ENCODE measurements at places on chromosomes 1 and 21. TPM values are rescaled to one million over a fixed set of nuclear protein-coding genes. Genes with fewer than 3 reads are reported as not detected.
A peak's percentile ranks its signal among the peaks of the same experiment; 100 is the strongest.

Gene SH2D1B
- total RNA-seq, result not detected

Gene OR2T29
- not detected for total RNA-seq

Gene SPOCD1
- total RNA-seq, result 0.47 TPM

Gene KCNJ9
- total RNA-seq, result 0.07 TPM

Gene RIPPLY3
- total RNA-seq, result not detected

Gene S100A6
- 2,571 TPM for total RNA-seq

Gene FCRL6
- not detected for total RNA-seq

Gene CYP2J2
- 0.42 TPM for total RNA-seq

Gene XCL2
- not detected for total RNA-seq

DNA sequence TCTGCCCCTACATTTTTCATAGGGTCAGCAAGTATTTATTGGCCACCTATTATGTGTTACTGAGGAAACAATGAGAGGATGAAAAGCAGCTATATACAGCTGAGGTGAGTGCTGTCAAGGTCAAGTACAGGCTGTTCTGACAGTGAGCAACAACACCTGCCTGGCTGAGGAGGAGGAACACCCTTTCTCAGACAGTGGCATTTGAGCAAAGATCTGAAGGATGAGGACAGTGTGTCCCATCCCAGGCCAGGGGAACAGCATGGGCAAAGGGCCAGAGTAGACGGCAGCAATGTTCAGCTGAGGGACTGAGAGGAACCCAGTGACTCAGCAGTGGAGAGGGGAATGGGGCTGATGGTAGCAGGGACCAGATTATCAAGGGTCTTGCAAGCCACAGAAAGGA, 101.0 kb downstream of the ELAVL4 start:
- no peak for DNase-seq

- no peak for DNase-seq
These were observed 36.6 kb upstream of the ACTA1 start for GRCh38 chr1:229470406-229471043.

DNA sequence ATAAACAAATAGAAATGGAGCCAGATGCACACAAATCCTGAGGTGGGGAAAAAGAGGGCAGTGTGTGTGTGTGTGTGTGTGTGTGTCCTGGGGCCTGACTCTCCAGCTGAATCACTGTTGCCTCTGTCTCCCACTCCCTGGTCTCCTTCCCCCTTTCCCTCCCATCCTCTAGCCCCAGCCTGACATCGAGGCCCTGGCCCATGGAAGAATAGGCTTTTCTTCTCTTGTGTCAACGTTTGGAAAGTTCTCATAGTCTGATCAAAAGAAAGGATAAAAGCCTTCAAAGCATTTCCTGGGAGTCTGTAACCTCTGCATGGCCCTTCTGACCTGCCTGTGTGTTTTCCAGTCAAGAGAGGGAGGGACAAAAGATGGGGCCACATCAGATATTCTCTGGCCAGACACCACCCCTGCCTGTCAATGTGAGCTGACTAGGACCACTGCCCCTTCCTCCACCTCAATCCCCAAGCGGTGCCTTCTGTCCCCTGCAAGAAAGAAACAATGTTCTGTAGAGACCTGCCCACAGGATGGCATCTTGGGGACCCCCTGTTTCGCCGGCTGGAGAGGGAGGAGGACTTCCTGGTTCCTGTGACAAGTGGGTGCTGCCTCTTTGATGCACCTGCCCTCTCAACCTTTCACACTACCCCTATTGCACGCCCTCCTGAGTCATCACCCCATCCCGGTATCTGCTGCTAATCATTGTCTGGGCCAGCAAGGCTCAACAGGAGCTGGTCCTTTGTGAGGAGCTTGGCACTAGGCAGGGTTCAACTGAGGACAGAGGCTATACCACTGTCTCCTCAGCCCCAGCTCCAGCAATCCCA, 16.2 kb downstream of the KCNJ10 start:
- DNase-seq, result no peak

GRCh38 chr21:23986987-23987386, 1620.3 kb downstream of the MRPL39 start:
- DNase-seq, result no peak

DNA sequence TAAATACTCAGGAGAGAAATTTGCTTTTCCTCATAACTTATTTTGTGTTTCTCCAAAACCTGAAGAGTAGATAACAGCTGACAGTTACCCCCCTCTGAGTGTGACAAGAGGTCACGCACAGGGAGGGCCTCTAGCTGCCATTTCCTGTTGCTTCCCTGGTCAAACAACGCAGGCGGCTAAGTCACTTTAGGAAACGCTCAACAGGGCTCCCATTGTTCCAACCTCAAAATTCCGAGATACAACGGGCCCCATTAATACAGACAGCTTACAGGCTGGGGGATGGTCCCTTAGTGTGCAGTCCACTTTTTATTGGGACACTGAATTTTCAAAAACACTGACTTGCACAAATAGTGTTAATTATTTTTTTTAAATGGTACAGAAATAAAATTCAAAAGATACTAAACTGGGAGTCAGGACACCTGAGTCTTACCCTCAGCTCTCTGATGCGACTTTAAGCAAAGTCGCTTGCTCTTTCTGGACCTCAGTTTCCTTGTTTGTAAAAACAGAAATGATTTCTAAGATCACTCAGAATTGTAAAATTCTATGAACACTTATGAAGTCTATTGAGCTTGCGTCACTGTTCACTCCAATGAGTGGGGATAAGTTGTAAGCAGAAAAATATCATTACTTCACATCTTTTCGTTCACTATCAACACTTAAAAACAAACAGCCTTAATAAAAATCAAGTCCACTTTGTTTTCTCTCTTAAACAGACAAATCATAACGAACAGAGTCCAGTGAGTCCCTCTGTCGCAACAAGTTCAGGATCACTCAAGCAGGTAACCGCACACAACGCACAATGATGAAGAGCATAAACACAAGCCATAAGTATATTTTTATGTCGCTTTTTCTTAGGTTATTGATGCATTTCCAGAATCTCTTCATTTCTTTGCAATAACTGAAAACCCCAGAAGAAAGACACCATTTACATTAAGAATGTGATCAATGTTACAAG, 13.5 kb downstream of the LZIC start:
- DNase-seq, result no peak

GRCh38 chr1:177043597-177043996, 120.9 kb downstream of the ASTN1 start:
- no peak for DNase-seq

GRCh38 chr1:33169290-33170055, 12.4 kb downstream of the TRIM62 start:
- DNase-seq, result no peak

DNA sequence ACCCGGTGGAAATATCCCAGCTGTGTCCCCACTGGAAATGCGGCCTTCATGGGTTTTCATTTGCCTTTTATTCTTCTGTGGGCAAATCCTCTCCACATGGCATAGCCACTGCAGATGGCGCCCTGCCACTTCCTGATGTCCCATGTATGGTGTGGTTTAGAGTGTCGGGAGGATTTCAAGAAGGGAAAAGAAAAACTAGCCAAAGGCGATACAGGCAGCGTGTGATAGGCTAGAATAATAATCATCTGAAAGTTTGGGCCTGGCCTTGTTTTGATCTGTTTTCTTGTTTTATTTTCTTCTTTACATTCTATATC, 123.6 kb downstream of the PEX14 start:
- peak; percentile 27 for DNase-seq

DNA sequence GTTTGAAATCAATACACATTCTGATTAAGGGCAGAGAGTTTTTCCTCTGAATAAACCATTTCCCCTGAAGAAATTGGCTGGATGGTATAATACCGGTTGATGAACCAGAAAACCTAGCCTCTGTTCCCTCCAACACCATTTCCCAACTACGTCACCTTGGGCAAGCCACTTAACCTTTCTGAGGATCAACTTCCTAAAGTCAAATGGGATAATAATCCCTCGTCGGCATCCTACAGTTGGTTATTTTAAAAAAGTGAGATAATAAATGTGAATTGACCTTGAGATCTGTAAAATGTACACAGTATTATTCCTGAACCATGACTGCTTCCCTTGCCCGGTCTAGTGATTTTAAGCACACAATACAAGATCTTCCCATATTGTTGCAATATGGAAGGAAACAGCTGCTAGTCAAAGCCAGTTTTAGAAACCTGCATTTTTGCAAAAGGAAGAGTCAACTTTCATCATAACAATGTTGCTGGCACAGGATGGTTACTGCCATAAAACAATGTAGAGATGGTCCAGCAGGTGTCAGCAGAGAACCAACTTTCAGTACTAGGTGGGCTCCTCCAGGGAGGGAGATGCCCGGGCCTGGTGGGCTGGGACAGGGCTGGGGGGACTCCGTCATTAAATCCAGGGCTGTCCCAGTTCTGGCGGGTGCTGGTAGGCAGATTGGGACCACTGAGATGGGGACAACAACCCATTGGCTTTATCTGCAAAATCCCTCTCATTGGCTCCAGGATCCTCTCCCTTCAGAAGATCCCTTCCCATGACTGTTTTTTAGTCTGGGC, 5.2 kb upstream of the HLX start:
- DNase-seq, result peak; percentile 74

- DNase-seq, result peak; percentile 54
These were observed 538.9 kb downstream of the LMO4 start for GRCh38 chr1:87867626-87868025.

DNA sequence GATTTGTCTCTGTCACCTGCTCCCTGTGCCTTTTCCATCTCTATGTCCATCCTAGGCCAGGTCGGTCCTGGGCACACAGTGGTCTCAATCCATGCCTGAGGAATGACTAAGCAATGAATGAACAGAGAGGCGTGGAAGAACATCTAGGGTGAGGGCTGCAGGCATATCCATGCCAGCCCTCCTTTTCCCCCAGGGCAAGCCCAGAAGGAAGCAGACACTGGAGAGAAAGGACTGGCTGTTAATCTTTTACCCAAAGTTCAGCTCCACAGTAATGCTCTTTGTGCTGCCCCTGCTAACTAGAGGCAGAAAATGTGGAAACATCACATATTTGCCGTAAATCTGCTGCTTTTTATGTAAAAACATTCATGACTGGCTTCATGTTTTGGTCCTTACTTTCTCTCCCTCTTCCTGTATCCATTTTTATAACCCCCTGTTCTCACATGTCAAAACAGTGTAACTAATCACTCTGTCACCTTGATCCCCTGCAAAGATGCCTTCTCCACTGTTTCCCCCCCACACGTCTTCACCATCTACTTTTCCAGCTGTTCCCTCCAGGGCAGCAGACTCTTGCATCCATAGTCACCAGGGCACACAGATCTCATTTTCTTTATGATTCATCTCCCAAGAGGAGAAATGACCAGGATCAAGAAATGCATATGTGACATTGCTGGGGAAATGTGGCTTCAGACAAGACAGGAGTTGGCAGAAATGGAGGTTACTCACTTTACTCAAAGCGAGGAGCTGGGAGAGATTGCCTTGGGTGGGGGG, 166.4 kb upstream of the PROX1 start:
- DNase-seq, result peak; percentile 11

GRCh38 chr1:91120421-91120820, 98.6 kb upstream of the ZNF644 start:
- peak; percentile 27 for DNase-seq

DNA sequence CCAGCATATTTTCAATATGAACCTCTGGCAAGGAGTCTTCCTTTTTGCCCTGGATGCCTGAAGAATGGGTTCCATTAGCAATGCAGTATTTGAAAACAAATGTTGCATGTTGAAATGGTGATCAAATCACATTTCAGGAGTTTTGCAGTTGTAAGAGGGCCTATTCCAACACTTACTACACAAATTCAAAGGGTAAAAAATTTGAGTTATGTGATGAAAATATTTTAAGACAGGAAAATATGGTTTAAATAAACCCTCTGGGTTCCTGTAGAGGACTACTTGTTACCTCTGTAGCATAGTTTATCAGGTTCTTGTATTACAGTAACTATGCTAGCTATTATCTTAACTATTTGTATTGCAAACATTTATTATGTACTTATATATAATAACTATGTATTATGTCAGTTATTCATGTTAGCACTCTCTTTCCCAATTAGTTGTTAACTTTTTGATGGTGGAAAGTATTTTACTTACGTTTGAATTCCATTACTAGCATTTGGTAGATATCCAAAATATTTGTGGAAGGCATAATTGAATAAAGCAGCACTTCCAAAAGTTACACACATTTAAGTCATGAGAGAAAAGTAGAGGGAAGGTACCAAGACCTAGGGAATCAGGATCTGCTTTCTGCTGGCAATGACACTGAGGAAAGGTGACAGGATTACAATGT, 312.9 kb downstream of the GRIK1 start:
- no peak for DNase-seq

DNA sequence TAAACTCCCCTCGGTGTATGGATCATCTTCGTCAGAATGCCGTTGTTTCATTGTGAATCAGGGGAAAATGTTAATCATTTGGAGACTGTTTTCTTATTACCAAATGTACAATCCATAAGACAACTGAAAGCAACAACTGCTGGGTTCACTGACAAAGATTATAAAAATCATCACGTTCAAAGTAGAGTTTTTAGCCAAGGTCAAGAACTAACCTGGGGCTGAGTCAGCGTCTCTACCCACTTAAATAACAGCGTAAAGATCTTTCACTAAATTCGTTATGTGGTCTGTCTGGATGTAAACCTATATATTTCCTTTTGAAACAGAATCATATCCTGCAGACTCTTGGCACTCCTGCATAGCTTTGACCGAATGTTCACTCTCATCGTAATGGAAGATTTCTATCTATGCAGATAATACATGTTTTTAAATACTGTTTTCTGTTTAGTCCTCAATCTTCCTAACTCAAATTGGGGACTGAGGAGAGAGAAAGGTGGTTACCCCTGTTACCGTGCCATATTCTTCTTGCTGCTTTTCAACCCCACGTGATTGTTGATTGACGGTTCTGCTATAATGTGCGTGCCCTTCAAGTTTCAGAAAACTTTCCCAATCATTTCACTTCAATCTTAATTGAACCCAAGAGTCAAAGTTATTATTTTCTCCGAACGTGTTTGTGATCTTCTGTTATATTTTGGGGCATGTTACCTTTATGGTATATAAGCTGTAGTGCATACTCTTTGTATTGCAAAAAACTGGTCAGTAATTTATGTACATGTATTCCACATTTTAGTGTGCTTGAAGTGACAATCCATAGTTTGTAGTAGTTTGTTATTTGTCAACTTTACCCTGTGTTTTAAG, 15.6 kb upstream of the NCMAP start:
- no peak for DNase-seq

DNA sequence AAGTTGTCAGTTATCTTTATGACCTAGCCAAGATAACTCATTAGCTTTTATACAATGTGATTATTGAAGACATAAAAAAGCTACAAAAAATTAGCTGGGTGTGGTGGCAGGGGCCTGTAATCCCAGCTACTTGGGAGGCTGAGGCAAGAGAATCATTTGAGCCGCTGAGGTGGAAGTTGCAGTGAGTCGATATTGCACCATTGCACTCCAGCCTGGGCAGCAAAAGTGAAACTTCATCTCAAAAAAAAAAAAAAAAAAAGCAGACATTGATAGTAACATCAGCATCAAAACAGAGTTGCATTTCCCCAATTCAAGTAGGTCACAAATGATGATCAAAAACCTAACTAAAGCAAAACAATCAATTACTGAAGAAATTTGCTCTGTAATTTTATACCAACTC, 191.4 kb downstream of the PTGER3 start:
- DNase-seq, result no peak
